Karpas-422 (cell line): ENCODE measurements at places on chromosomes 16 and 17. TPM values are rescaled to one million over a fixed set of nuclear protein-coding genes. Genes with fewer than 3 reads are reported as not detected.

GRCh38 chr17:18043491-18043890 is 4.3 kb downstream of the GID4 start:
- peak; percentile 55 for DNase-seq

GRCh38 chr16:85332175-85332574 is 219.9 kb upstream of the CIBAR2 start:
- DNase-seq = no peak

GRCh38 chr16:641326-642188 is at the start of gene MCRIP2:
Gene MCRIP2 (plus strand): TSS chr16:641828. CDS start chr16:641992, 164 bp downstream.
- DNase-seq = peak; percentile 95

GRCh38 chr16:87471278-87472141 is 21.3 kb downstream of the ZCCHC14 start:
- DNase-seq = no peak

- no peak for DNase-seq
These were observed 75.1 kb downstream of the FOXL1 start for GRCh38 chr16:86653285-86654006.

- no peak for DNase-seq
These were observed 2.4 kb upstream of the PSMC3IP start for GRCh38 chr17:42579794-42580551.

DNA sequence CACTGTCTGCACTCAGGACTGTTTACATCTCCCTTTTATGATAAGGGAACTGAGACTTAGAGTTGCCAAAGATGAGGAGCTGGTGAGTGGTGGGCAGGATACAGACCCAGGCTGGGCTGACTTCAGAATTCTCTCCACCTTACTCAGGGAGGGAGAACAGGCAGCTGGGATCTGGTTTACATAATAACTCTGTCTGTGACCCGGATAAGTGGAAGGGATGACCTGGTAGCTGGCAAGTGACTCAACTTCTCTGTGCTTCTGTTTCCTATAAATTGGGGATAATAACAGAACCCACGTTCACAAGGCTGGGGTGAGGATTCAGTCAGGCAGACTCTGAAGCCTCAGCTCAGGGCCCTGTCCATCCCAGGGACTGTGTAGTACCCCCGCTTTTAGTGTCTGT is 2.6 kb downstream of the SNX20 start:
- DNase-seq = no peak

DNA sequence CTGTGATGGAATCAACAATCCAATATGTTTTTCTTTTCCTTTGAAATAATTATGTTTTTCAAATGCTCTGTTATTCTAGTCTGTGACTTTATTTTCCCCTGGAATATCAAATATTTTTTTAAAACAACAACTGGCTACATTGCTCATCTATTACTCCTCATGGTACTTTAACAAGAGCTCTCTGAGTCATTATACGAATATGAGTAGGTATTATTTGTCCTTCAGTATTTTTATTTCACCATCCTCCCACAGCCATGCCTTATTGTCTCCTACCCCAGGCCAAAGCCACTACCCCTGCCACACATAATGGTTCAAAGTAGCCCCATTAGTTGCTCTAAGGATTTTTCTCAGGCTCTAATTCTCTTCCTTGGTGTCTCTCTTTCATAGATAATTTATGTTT is 1572.3 kb downstream of the CDH8 start:
- DNase-seq = no peak

DNA sequence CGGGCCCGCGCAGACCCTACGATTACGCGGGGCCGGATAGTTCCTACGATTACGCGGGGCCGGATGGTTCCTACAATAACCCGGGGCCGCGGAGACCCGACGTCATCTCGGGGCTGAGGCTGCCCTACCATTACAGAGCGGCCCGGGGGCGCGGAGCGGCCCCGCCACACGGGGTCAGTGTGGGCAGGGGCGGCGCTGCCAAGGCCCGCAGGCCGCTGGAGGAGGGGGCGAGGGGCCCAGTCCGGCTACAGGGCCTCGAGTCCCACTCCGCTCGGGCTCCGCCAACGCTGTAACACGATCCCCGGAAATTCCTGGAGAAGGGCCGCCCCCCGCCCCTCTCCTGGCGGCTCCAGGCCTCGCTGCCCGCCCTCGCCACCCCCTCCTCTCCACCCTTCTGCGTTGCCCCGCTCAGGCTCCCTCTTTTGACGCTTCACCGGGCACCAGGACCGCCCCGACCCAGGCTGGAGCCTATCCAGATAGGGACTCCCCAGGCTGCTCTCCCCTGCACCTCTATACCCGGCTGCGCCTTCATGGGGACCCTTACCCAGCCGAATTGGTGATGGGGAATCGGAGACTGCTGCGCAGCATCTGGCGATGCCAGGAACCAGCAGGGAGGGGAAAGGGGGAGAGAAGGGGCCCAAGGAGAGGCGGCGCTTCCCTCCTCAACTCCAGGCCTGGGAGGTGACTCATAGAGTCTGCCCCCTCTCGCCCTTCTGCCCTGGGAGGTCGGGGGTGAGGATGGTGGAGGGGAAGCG is at the start of gene RAB34:
TSS of gene RAB34 (minus strand) at position 291 of the 755 bp plus-strand sequence. CDS start 602 bp downstream, outside the sequence.
- no peak for DNase-seq

DNA sequence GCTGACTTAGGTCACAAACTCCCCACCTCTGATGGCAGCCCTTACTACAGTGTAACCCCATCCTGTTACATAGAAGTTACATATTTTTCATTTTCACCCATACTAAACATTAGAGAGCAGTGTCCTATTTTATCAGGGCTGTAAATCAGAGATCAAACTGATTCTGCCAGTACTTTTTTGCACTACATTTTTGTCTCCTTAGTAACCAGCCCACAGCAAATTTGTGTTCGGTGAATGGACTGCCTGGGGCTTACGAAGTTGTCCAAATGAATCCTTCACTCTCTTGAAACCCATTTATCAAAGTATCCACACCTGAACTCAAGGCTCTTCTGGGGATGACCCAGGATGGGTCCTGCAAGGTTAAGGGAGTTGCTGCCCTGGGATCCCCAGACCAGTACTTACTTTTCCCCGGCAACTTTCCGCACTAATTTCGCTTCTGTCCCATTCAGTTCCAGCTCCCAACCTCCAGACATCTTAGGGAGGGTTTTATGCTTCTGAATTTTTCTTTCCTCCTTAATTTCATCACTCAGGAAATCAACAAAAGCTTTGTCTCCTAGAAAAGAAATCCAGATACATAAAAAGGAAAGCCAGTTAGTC is 1.1 kb downstream of the C1QBP start:
- DNase-seq = peak; percentile 41

DNA sequence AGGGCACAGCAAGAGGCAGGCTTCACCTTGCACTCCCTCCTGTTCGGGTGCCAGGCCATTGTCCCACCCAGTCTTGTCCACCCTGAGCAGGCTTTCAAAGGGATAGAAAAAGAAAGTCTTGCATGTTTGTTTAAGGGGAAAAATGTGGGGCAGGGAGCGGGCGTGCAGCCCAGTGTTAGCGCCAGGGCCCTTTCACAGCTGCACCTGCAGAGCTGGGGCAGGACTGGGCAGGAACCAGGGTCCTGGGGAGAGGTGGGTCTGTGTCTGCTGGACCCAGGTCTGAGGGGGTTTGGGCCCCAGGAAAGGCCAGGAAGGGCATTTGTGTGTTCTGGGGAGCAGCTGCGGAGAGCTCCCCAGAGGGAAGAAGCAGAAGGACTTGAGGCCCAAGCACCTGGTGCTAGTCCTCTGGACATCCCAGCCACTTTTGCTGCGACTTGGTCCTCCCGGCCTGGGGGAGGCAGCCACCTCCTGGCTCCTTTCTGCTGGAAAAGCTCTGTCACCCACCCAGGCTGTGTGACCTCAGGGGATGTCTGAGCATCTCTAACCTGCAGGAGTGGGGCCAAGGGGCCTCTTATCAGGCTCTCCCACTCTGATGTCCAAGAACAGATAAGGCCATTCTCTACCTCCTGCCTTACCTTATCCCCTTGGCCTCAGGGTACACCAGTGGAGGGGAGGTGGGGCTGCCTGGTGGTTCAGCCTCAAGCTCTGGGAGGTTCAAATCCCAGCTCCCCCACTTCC is 44.7 kb downstream of the PSME3IP1 start:
- no peak for DNase-seq

GRCh38 chr16:48269011-48269410 is 21.7 kb upstream of the ABCC11 start:
- no peak for DNase-seq

GRCh38 chr17:57945996-57946797 is 9.0 kb downstream of the CUEDC1 start:
- DNase-seq = peak; percentile 52

GRCh38 chr17:1785930-1786329 is 24.1 kb downstream of the SERPINF1 start:
- DNase-seq = no peak

- no peak for DNase-seq
These were observed 214.0 kb upstream of the CIBAR2 start for GRCh38 chr16:85326113-85326793.

DNA sequence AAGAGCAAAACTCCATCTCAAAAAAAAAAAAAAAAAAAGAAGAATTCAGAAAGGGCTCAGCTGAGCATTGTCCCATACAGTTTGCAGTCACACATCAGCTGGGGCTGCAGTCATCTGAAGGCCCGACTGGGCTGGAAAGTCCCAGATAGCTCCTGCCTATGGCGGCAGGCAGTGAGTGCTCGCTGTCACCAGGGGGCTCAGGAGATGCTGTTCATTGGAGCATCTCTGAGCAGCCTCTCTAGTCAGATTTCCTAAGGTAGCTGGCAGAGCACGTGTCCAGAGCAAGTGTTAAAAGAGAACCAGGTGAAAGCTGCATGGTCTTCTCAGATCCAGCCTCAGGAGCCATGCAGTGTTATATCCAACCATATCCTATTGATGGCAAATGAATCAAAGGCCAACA is 75.8 kb downstream of the WSCD1 start:
- DNase-seq = peak; percentile 58

- DNase-seq = no peak
These were observed 9.2 kb downstream of the PIMREG start for GRCh38 chr17:6453279-6454024.

DNA sequence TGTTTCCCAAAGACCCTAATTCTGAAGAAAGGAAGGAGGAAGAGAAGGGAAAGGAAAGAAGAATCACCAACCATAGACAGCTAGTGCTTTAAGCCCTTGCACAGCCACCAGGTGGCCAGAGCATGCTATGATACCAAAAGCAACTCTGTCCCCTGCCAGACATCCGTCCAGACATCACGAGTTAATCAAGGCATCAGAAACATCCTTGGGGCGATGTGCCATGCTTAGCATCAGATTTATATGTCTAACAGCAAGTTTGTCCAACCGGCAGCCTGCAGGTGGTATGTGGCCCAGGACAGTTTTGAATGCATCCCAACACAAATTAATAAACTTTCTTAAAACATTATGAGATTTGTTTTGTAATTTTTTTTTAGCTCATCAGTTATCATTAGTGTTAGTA is 2.9 kb upstream of the CRYBA1 start:
- peak; percentile 70 for DNase-seq

DNA sequence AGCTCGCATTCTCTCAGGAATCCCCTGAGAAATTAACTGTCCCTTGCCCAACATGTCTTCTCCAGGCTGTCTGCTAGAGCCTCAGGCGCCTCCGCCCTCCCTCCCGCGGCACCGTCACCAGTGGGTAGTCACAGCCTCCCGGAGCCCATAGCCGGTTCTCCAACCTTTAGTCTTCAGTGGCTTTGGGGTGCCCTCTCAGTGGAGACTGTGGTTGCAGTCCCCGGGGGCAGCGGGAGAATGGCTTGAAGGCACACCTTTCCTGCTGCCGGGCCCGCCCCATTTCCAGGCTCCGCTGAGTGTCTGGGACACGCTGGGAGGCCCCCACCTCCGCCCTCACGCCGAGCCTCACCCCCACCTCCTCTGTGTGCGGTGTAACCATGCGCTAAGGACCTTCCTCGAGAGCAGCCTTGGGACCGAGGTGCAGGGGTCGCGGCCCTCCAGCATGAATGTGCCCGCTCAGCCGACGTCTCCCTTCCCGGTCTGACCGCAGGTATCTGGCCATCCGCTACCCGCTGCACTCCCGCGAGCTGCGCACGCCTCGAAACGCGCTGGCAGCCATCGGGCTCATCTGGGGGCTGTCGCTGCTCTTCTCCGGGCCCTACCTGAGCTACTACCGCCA is 1.7 kb downstream of the GALR2 start:
- DNase-seq = no peak

- DNase-seq = no peak
These were observed 19.8 kb upstream of the RPH3AL start for GRCh38 chr17:372157-373152.

DNA sequence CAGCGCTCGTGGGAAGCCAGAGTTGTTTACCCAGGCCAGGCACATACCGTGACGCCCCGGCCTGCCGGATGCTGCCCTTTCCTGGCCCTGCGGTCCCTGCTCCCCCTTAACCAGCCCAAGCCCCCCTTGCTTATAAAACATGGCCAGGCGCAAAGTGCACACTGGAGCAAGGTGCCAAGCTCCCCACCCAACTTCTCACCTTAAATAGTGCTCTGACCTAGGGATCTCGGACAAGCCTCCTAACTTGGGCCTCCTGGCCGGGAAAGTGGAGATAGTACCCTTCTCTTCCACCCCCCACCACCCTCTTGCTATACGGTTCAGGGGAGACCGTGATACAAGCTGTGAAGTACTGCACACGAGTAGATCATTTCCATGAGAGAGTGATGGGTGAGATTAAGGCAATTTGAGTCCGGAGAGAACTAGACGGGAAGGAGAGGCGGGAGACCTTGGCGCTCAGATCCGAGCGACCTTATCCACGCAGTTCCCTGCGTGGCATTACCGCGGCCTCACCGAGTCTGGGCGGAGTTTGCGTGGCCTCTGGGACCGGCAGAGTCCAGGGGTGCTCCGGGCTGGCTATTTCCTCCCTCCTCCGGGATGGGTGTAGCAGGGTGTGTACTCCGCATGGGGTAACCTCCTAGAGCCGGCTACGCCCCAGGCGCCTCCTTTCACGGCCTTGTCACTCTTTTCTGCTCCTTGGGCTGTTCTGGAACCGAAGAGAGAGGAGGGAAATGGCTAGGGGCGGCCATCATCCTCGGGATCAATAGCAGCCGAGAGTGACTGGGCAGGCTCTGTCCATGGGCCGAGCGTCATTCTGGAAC is 4.4 kb upstream of the LHX1 start:
- no peak for DNase-seq

GRCh38 chr17:82900741-82901140 is 60.9 kb upstream of the ZNF750 start:
- no peak for DNase-seq

SOST gene
- not detected in 2 replicates for total RNA-seq

TMEM101 gene
- total RNA-seq = 26.6 and 42.4 TPM in 2 replicates

CACNG4 gene
- total RNA-seq = not detected in 2 replicates

CTRB2 gene
- not detected in 2 replicates for total RNA-seq

KATNIP gene
- 8.5 and 14.4 TPM in 2 replicates for total RNA-seq

UBB gene
- 1,060 and 1,155 TPM in 2 replicates for total RNA-seq

TPSD1 gene
- total RNA-seq = not detected in 2 replicates

FLII gene
- total RNA-seq = 128 and 166 TPM in 2 replicates

KRT35 gene
- not detected in 2 replicates for total RNA-seq

SYNGR3 gene
- 5.3 and 16.3 TPM in 2 replicates for total RNA-seq

HIC1 gene
- total RNA-seq = 3.2 and 13.9 TPM in 2 replicates

UTS2R gene
- total RNA-seq = not detected in 2 replicates

CENPX gene
- total RNA-seq = 51.4 and 69.3 TPM in 2 replicates
